CD8-positive, alpha-beta T cell (primary cell): ENCODE measurements at places on chromosomes 1 and 21.

GRCh38 chr1:172719694-172720138, 60.8 kb downstream of the FASLG start:
- no peak for DNase-seq

GRCh38 chr1:215056584-215056983, 26.0 kb upstream of the KCNK2 start:
- DNase-seq: no peak

- DNase-seq: peak; percentile 77
Measured at GRCh38 chr1:156608981-156609380, 7.7 kb upstream of the GPATCH4 start.

DNA sequence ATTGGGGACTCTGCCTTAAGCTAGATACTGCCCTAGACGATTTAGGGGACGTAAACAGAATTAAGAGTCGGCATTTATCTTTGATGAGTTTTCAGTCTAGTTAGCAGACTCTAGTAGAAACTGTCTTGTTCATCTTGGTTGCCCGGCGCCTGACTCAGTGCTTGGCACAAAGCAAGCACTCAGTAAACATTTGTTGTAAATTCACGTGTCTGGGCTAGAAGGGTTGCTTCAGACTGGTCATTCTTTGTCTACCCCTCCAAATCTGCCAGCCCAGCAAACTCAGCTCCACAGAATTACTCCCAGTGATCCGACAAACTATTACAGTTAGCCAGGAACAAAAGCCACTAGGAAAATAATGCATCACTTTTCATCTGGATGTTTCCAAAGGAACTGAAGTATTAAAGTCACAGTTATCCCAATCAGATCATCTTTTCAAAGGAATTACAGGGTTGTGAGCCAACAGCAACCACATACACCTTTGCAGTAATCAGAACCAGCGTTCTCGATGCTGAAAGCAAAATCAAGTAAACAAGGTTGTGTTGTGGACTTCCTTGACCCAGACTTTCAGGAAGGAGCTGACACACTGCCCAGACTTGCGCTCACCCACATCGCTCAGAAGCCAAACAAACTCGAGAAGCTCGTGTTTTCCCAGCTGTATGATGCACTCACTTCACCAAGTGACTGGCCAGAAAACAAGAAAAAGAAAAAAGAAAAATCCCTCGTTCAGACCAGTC, 66.5 kb upstream of the GADD45A start:
- DNase-seq: no peak

DNA sequence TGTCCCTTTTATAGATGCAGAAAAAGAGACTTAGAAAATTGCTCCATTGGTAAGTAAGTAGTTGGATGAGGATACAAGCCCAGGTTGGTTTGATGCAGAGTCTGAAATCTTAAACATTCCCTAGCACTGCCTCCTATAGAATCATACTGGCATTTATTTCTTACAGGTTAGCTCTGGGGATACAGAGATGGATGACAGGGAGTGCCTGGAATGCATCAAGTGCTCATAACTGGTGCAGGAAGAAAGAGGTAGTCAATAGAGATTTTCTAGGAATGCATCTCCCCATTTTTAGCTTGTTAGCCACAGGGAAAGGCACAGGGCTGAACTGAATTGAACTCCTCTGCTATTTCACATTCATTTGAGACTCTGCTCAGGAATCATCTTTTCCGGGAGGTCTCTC, 269.0 kb upstream of the USP24 start:
- DNase-seq: no peak

DNA sequence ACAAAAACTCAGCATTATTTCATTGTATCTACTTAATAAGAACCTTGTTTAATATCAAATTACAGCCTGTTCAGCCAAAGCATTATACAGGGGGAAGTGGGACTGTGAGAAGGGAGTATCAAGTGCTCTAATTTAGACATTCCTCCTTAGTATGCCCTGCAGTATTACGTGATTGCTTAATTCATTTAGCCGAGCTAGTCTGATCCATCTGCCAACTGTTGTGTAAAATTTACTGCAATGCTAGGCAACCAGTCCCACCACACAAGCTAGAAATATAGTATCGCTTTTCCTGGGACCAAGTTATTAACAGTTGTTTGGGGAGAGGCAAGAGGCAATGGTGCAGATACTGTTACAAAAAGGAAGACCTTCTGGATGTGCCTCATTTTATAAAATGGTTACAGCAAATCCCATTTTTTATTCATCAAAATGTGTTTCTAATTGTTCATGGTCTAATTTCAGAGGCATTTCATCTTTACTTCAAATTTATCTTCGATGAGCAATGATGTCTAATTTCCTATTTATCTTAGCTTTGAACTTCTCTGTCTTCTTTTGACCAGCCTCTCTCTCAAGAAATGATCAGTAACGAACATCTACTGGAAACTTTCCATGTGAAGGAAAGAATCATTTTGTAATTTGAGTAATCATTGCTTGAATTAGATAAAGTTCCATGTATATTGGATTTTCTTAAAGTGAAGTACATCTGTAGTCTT, 283.3 kb downstream of the DUSP10 start:
- no peak for DNase-seq

- DNase-seq: no peak
Measured at GRCh38 chr1:179014123-179014522, 11.6 kb upstream of the FAM20B start.

- no peak for DNase-seq
Measured at GRCh38 chr1:147334292-147334691, 91.8 kb downstream of the CHD1L start.

- peak; percentile 39 for DNase-seq
Measured at GRCh38 chr1:39671793-39672550, at the start of gene NT5C1A. Gene NT5C1A (minus strand): TSS chr1:39672107. CDS start chr1:39672038, 69 bp downstream.

- no peak for DNase-seq
Measured at GRCh38 chr1:207993477-207994445, 82.8 kb upstream of the CD34 start.

- no peak for DNase-seq
Measured at GRCh38 chr1:160161965-160162705, 10.7 kb downstream of the ATP1A4 start.

- DNase-seq: no peak
Measured at GRCh38 chr1:210340311-210340710, 11.6 kb downstream of the HHAT start.

- no peak for DNase-seq
Measured at GRCh38 chr1:72111662-72112061, 170.7 kb downstream of the NEGR1 start.

DNA sequence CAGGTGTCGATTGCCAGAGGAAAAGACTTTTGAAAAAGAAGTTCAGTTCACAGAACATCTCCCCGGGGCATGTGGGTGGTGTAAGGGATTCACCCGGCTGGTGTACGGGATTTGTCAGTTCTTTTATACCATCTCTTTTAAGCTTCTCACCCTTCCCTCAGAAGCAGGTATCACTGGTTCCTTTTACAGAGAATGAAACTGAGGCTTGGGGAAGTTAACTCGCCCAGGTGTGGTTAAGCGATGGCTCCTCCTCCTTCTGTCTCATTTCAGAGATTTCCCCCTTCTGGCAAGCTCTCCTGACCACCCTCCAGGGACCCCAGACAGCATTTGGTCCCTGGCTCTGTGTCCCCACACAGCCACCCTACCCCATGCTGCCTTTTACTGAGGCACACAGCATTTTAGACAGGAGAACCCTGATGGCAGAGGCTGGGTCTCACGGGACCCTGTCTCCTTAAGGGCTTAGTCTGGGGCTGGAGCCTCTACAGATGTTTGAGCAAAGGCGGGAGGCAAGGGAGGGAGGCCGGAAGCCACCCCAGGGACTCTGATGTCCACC, 2.8 kb upstream of the ECE1 start:
- peak; percentile 83 for DNase-seq

GRCh38 chr1:153357076-153357852, 390 bp upstream of the S100A9 start:
- no peak for DNase-seq

DNA sequence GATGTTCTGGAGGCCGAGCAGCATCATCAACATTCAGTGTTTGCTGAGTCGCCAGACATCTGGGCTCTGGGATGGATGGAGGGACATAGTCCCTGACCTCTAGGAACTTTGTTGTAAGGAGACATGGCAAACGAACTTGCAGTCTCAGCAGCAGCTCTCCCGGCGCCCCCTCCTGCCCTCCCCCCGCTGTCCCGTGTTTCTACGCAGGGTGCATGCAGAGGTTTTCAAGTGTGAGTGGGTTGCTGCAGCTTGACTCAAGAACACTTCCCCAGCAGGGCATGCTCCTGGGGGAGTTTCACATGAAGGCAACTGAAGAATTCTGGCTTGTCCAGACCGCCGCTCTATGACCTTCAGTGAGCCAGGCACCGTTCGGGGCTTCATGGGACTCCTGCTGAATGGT, 121.9 kb downstream of the CAMTA1 start:
- no peak for DNase-seq

DNA sequence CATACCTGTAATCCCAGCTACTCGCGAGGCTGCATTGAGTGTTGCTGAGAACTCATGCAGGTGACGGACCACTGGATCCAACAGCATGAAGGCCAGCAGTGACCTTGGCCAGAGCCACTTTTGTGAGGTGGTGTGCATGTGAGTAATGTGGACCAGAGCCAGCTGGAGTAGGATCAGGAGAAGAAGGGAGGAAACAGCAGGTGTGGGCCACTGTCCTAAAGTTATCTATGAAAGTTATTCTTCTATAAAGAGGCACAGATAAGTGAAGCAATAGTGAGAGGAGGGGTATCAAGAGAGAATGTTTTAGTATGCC, 47.8 kb downstream of the TCP10L start:
- no peak for DNase-seq

GRCh38 chr1:29511436-29511835, 275.1 kb downstream of the PTPRU start:
- no peak for DNase-seq

GRCh38 chr1:162972773-162973172, 96.4 kb upstream of the RGS4 start:
- DNase-seq: no peak

DNA sequence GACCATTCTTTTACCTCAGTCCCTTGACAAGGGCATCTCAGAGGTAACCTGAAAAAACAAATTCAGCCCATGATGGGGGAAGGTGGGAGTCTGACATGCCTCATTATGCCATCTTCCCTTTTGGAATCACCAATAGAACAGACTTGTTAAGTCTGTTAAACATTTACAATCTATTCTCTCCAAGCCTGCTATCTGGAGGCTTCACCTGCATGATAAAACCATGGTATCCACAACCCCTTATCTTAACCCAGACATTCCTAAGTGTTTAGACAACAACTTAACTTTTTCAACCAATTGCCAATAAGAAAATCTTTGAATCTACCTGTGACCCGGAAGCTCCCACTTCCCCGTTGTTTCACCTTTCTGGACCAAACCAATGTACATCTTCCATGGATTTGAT, 233.0 kb upstream of the CACYBP start:
- DNase-seq: no peak

GRCh38 chr1:35530168-35530567, 27.0 kb downstream of the KIAA0319L start:
- DNase-seq: no peak

- no peak for DNase-seq
Measured at GRCh38 chr1:224541072-224541790, 74.9 kb upstream of the CNIH3 start.

DNA sequence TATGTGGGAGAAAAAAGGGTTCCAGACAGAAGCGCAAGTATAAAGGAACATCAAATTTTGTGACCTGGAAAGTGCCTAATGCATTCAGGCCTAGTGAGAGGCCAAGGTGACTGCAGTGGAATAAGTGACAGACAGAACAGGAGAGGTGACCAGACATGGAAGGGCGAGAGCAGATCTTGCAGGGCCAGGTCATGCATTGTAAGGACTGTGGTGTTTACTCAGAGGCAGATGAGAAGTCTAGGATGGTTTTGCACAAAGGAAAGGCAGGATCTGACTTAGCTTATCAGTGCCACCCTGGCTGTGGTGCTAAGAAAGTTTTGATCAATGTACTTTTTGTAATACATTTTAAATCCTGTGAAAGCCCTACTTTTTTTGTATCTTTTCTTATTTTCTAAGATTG, 34.1 kb upstream of the AHCYL1 start:
- no peak for DNase-seq

DNA sequence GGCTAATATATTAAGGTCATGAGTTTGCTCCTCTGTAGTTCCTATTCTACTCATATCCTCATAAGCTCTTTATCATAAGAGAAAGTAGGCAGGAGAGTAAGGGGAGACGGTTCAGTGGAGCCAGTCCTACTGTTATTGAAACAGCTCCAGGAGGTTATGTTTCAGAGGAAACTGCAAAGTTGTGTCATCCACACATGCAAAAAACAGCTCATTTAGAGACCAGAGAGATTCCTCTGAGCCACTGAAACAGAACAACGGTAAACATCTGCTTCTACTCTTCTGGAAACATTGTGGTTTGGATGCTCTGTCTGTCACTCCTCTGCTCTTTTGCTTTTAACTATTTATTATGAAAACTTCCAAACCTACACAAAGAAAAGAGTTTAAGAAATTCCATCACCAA, 66.3 kb upstream of the PPP2R5A start:
- no peak for DNase-seq

DNA sequence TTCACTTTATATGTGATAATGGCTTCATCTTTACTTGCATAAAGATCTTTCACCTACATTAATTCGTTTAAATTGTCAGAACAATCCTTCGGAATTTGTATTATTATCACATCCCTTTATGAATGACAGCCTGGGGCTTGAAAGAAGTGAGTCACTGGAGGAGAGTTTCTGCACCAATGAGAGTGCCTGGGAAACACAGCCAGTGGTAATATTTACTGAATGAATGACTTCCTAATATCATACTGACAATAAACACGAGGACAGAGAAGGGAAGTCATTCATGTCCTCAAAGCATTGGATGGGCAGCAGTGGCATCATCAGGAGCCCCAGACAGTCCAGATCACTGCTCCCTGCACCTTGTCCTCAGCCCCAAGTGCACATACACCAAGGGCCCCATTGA, 40.7 kb upstream of the PDE4B start:
- no peak for DNase-seq

- no peak for DNase-seq
Measured at GRCh38 chr1:182957902-182958395, 5.0 kb upstream of the SHCBP1L start.

GRCh38 chr1:185627171-185627570, 107.0 kb upstream of the HMCN1 start:
- DNase-seq: no peak

- no peak for DNase-seq
Measured at GRCh38 chr1:85707267-85707989, 805 bp downstream of the ZNHIT6 start.

DNA sequence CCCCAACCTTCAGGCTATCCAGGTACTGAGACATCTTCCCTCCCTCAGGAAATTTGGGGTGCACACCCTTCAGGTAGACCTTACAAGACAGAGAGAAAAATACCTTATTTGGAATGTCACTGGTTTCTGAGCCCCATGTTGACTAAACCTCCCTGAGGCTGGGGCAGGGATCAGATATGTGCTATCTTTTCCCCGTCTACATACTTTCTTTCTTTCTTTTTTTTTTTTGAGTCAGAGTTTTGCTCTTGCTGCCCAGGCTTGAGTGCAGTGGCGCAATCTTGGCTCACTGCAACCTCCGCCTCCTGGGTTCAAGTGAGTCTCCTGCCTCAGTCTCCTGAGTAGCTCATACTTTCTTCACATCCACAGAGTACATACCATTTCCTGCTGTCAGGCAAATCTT, 1.6 kb downstream of the CYB5R1 start:
- DNase-seq: no peak
